ENCODE measurements at places on chromosomes 2 and 18.
A peak's percentile ranks its signal among the peaks of the same experiment; 100 is the strongest.

- no peak for DNase-seq
These were observed 1920.3 kb downstream of the SUCLG1 start for GRCh38 chr2:82538590-82539279.

DNA sequence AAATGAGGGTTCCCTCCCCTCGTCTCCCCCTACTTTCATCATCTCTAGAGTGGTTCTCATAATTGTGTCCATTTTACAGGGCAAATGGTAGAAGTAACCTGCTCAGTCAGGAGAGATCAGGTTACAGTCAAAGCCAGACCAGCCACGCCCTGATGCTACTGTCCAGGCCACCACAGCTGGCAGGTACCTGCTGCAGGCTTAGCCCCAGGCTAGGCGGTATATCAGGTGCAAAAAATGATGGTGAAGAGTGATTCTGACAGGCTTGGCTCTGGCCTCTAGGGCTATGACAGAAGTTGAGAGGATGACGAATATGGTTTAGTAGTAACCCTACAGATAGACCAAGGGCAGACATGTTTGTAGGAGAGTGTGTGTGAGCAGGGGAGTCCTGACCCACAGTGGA lies 67.1 kb downstream of the HAUS1 start:
- DNase-seq: no peak

GRCh38 chr18:70411876-70412435 lies 123.1 kb downstream of the SOCS6 start:
- DNase-seq: no peak

GRCh38 chr2:77520641-77521547 lies 1.3 kb downstream of the LRRTM4 start:
- DNase-seq: no peak

DNA sequence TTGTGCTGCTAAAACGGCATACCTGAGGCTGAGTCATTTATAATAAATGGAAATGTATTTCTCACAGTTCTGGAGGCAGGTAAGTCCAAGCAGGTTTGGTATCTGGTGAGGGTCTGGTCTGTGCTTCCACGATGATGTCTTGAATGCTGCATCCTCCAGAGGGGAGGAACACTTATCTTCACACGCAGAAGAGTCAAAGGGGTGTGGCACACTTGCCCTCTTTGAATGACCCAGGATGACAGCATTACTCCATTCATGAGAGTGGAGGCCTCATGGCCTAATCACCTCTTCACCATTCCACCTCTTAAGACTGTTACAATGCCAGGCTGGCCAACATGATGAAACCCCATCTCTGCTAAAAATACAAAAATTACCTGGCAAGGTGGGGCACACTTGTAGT lies 61.0 kb downstream of the NCAPH start:
- DNase-seq: no peak

GRCh38 chr2:152822676-152823075 lies 104.3 kb downstream of the ARL6IP6 start:
- DNase-seq: no peak

DNA sequence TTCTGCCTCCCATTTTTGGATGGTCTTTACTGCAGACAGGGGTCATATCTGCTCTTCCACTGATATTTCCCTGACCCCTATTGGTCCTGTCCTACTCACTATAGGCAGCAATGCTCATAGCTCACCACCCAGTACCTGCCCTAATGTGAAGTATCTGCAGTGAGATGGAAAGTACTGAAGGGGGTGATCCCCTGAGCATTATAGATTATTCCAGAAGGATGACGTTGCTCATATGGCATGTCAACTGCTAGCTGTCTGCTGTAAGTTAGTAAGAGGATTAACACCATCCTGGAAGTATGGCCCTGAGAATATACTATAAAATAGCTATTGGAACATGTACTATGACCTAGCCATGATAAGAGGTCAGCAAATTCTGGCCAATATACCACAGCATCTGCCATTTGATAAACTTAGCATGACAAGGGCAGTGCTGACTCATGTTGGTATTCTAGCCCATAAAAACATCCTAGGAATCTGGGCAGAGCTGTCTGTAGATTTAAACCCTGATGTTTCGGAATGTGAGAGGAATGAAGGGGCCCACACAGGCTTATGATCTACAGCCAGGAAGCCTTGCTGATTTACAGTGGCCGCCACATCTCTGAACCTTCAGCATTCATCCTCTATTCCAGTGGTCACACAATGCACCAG lies 451.4 kb downstream of the TNS1 start:
- no peak for DNase-seq

DNA sequence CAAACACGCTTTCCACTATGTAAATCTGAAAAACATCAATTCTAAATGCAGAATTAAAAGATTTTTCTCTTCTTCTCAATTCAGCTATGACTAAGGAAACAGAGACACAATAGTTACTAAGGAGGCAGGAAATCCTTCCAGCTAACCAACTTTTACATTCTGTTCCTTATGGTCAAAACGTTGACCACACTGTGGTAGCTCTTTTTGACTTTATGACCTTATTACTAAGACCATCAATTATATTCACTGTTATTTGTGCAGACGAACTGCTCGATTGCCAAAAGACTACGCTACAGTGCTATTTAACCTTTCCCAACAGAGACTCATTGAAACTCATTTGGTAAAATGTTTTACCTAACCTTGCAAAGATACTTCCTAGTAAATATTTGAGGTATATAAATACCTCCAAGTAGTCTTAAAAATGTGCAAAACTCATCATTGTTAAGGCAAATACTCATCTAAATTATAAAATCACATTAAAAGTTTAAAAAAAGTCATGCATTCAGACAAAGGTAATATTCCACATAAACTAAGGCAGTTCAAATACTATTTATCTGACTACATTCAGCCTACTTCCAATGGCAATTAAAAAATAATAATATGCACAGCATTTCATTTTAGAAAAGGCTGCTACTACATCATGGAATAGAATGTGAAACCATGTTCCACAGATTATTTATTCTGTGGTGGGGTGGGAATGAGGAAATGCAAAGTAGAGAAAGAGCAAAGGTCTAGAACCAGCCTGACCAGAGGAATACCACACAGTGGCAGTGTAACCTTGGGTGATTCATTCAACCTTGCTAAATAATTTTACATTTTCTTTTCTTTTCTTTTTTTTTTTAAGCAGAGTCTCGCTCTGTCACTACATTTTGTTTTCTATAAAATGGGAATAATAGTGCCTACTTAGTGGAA lies 139.9 kb downstream of the THADA start:
- DNase-seq: no peak

- DNase-seq: no peak
These were observed 8.4 kb upstream of the POU3F3 start for GRCh38 chr2:104845552-104845931.

DNA sequence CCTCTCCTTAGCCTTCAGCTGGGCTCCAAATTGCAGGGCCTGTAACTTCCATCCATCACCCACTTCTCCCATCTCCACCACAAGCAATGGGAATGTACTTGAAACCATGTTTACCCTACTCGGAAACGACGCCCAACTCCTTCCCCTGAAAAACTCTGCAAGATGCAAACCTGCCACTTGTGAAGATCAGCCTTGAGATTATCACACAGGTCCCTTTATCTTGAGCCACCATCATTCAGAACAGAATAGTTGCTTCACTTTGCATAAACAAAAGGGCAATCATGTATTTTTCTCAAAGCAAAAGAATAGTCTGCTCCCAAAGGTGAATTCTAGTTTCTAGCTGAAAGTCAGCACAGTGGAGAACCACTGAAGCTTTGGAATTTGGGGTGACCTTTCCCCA lies 75.8 kb downstream of the TNFRSF11A start:
- no peak for DNase-seq

- no peak for DNase-seq
These were observed 649 bp upstream of the CLIP4 start for GRCh38 chr2:29114586-29114945.

DNA sequence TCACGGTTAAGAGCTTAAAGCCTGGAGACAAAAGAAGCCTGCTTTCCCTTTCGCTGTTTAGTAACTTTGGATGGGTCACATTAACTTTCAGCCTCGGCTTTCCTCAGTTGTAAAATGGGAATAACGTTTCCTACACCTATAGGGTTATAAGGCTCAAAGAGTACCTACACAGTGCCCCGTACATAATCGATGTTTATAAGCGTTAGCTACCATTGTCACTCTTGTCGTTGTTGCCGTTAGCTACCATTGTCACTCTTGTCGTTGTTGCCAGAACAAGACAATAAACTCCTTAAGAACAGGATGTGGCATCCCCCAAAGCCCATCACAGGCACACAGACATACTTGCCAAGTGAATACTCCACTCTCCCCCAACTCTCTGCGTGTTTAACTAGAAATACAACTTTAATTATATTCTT lies 901 bp upstream of the MFSD6 start:
- no peak for DNase-seq

DNA sequence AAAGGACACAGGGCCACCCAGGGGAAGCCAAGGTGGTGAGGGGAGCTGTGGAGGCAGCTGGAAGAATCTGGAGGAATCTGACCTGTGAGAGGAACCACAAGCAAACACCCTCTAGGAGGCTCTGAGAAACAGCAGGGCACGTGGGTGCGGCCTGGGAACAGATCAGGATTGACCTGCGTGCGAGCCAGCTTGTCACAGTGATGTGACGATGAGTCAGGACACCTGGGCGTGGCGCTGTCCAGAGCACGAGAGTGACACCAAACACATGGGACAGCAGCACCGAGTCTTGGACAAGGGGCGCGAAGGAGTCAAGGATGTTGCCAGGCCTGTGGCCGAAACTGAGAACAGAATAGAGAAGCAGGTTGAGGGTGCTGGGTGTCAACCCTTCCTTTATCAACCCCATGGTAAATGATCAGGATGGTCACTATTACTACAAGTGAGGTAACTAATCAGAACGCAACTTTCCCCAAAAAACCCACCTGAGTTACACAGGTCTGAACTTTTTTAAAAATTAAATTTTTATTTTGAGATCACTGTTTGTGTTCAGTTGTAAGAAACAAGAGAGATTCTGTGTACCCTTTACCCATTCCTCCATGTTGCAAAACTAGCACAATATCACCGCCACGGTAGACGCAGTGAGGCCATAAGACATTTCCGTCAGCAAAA lies 637 bp upstream of the SFT2D3 start:
- DNase-seq: no peak

- DNase-seq: no peak
These were observed 20.3 kb downstream of the TRAPPC12 start for GRCh38 chr2:3399829-3400228.

GRCh38 chr2:230140667-230141066 lies 71.9 kb upstream of the SLC16A14 start:
- no peak for DNase-seq

GRCh38 chr2:14633461-14634181 lies 1.1 kb downstream of the LRATD1 start:
- no peak for DNase-seq

GRCh38 chr18:69257861-69258458 lies 142.7 kb upstream of the DOK6 start:
- DNase-seq: no peak

- DNase-seq: no peak
These were observed 36.8 kb downstream of the GPC1 start for GRCh38 chr2:240472078-240472790.

DNA sequence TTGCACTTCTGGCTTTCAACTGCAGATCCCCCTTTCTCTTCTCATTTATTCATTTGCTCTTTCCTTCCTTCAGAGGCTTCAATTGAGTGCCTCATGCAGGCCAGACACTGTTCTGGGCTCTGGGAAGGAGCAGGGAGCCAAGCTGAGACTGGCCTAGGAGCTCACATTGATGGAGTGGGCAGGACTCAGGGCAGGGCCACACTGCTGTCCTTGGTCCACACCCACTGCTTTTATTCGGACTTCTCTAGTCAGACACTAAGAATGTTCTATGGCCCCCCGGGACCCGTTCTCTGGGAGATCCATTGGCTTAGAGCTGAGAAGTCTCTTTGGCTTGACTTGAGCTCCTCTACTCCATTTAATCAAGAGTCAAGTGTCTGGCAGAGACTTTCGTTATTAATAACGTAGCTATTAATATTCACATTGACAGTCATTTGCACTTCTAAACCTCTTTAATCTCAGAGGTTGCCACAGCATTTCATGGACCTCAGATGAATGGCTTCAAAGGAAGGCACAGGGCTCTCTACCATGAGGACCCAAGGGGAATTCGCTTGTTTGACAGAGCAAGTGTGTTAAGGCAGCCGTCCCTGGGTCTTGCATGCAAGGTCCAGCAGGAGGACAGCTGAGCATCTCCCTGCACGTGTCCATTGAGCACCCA lies 20.1 kb downstream of the SH3RF3 start:
- DNase-seq: no peak

DNA sequence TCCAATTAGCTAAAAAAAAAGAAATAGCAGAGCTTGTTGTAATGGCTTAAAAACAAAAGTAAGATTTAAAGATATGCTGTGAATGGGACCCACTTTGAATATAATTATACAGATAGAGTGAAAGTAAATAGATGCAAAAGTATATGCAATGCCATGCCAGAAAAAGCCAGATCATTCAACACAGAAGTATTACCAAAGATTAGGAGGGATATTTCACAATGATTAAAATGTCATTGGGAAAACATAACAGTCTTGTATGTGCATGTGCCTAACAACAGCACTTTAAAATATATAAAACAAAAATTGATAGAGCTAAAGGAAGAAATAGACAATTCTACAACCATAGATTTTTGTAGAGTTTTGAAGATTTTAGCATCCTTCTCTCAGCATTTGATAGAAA lies 19.9 kb upstream of the SIGLEC15 start:
- no peak for DNase-seq

- DNase-seq: no peak
These were observed 133.8 kb upstream of the NRXN1 start for GRCh38 chr2:51165534-51166260.

- no peak for DNase-seq
These were observed 2.6 kb downstream of the LPIN1 start for GRCh38 chr2:11748861-11749645.

GRCh38 chr2:224982910-224983711 lies 59.2 kb downstream of the DOCK10 start:
- peak; percentile 37 for DNase-seq

- no peak for DNase-seq
These were observed 86.4 kb upstream of the FN1 start for GRCh38 chr2:215522237-215522636.
